Stimulated activated CD4-positive, alpha-beta T cell treated with anti-CD3 and anti-CD28 coated beads, Interleukin-1b, Interleukin-23, amount 100 ng/mL, for 24 hours (primary cell): ENCODE measurements at places on chromosomes 11 and 22.
A peak's percentile ranks its signal among the peaks of the same experiment; 100 is the strongest.

DNA sequence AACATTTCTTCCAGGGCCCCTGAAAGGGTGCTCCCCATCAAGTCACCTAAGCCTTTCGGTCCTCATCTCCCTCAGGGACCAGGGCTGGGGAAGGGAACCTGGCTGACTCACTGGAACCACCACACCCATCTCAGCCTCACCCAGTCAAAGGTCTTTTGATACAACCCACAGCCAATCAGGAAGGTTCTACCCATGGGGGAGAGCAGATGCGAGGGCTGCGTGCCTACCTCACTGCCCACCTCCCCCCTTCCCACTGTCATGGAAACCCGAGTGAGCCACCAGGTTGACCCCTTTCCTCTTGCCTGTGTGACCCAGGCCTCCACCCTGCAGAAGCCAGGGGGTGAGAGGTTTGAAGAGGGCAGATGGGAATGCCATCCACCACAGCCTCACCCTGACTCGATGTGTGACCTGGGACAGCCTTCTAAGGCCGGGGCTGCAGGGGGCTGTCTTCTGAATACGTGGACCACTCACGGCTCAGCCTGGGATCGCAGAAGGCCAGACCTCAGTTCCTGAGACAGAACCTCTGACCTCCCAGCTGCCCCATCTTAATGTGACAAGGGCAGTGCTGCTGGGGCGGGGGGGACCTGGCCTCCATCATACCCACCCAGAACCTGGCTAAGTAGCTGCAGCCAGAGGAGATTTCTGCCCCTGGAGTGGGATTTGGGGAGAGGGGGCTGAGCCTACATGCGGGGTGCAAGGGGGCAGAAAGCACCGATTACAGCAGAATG, 2.7 kb downstream of the MDK start:
- no peak for DNase-seq

GRCh38 chr11:41522899-41523672, 63.6 kb upstream of the LRRC4C start:
- DNase-seq: no peak

GRCh38 chr11:102279641-102280170, 37.6 kb upstream of the BIRC3 start:
- no peak for DNase-seq

GRCh38 chr11:114605370-114605769, 9.8 kb upstream of the NXPE4 start:
- DNase-seq: no peak

DNA sequence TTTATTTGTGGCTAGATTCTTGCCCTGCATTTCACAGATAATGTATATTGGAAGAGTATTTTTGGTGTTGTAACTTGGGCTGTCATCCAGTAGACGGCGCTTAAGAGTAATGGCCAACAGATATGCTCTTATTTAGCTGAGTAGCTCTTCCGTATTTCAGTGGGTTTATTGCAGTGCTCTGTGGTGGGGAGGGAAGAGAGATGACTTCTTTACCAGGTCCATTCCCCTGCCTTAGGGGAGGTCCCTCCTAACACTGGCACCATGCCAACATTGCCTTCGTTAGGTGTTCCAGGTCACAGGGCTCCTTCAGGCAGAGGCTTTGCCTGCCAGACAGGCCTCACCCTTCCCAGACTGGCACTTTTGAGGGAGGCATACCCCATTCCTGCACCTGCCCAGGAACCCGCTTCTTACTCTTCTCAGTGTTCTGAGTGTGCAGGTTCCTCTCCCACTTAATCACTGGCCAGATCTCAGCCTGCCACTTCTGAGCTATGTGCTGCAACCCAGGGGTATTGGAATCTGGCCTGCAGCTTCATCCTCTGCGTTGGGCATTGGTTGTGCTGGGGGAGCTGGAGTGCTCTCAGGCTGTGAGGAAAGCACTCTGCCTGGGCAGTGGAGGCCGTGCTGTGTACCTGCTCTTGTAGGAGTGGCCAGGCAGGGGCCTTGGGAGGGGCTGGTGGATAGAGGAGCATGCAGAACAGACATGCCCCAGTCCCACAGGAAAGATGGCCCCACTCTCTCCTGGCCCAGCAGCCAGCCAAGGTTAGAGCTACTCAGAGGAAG, 29.4 kb upstream of the SLN start:
- DNase-seq: no peak

DNA sequence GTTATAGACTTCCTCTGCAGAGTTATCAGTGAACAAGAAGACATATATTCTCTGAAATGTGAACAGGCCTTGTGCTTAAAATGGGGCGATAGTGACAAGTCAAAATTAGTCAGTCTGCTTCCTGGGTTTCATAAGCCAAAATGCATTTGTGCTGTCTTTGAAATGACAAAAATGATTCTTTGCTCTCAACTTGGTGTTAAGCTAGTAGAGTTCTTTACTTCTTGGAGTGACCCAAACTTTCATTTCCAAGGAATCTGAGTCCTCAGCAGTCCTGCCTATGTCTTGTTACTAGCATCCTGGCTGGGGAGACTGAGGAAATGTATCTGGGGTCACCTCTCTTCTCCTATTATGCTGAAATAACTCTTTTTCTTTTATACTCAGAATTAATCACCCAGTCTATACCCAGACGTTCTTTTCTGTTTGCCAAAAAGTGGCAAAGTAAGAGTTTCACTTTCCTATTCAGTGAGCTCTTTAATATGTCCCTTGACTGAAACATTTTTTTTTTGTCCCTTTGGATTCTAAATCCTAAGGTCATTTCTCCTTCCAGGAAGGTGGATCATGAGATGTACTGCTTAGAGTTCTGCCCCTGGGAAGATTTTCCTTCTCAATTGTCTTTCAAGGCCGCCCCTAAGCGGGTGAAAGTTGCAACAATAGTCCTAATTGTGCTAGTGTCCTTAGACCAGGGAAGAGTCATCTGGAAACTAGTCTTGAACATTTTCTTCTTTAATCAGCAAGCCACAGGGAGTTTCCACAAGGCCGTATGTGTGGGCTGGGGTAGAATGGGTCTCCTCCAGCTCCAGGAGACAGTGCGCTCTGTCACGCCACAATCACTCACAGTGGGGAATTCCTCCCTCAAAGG, 53.0 kb upstream of the RDX start:
- DNase-seq: peak; percentile 40

DNA sequence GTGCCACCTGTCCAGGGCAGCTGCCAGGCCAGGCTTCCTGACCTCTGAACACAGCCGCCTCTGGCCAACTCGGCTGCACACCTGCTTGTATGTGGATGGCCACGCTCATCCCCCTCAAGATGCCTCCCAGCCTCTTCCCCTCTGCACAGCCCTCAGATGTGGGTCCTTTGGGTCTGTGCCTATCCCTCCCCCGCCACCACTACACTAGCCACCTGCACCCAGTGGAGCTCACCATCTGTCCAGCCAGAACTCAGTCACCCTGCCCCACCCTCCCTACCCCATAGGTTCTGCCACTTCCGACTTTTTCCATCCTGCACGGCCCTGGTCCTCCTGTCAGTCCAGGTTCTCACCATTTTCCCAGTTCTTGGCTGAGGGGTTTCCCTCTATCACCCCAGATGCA, 44.6 kb downstream of the PHF21B start:
- DNase-seq: no peak

DNA sequence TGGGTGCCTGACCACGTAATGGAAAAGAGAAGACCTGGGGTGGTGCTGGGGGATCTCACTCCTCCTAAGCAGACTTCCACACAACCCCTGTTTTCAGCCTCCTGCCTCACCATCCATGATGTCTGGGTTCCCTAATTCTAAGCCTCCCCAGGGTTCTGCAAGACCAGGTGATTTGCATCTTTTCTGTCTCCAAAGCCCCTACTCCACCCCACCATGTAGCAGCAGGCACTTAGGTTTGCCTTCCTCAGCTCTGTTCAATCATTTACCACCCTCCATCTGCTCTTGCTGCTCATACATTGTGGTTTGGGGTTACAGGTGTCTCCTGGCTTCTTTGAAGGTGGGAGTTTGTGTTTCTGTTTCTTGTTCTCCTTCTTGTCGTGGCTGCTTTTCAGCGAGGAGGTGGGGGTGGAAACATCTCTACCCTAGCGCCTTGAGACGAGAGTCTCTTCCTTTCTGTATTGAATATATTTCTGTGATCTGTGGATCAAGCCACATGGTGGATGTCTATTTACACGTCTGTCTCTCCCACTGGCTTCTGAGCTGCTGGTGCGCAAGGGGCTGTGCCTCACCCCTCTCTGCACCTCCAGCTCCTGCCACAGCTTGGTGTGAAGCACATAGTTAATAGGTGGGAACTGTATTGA, 6.6 kb upstream of the SSTR3 start:
- no peak for DNase-seq

GRCh38 chr11:86710936-86711335, 38.5 kb upstream of the ME3 start:
- DNase-seq: no peak

GRCh38 chr11:76918941-76919386, 58.2 kb downstream of the ACER3 start:
- no peak for DNase-seq

DNA sequence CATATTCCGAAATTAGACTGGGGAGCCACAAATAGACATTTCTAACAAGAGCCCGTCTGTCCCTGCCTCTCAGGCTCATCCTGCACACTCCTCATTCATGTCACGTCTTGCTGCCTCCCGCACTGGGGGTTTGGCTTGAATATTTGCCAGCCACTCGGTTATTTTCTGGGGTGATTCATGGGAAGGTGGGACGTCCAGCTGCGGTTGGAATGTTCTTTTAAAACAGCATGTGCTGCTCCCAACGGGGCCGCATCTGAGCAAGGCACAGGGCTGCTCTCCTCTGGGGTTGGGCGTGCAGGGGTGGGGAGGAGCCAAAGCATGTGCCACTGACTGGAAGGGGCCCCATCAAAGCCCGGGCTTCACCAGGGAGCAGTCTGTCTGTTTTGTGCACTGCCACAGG, 25.9 kb upstream of the SLC5A4 start:
- no peak for DNase-seq

DNA sequence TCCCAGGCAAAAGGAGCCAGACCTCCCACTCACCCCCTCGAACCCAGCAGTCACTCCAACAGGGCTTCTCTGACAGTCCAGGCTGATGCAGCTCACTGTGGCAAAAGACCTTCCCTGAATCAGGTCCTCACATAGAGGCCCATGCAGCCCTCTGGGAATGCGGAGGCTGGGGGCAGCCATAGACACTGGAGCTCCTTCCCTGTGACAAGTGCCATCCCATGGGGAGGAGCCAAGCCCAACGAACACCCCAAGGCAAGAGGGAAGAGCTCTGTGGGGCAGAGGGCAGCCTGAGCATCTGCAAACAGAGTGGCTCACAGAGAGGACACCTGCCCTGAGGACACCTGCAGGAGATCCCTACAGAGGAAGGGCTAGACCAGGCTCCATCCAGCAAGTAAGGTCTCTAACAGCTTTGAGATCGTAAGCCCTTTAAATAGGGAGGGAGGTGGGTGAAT, at the start of gene LINC01488:
Gene LINC01488, plus strand, starts transcription at position 271 of the 452 bp plus-strand sequence.
- no peak for DNase-seq

DNA sequence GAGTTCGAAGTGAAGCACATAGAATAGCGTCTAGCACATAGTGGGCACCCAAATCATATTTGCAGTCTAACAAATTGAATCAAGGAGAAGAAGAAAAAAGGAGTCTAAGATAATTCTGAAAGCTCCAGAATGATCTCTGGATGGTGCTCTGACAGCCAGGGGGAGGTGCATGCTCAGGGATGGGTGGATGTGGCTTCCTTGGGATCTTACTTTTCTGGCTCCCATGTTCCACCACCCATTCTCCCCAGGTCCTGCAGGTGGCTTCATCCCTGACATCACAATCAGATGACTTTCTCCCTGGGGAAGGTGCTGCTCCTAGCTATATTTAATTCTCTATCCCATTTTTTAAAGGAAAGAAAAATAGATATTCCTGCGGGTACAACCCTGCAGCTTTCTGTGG, 381.9 kb downstream of the CADM1 start:
- no peak for DNase-seq

GRCh38 chr11:71298016-71298550, 45.7 kb upstream of the SHANK2 start:
- DNase-seq: no peak

- no peak for DNase-seq
Observed at GRCh38 chr11:36235750-36236149, 53.5 kb downstream of the COMMD9 start.

GRCh38 chr11:124746621-124747243, 5.3 kb downstream of the VSIG2 start:
- peak; percentile 55 for DNase-seq

DNA sequence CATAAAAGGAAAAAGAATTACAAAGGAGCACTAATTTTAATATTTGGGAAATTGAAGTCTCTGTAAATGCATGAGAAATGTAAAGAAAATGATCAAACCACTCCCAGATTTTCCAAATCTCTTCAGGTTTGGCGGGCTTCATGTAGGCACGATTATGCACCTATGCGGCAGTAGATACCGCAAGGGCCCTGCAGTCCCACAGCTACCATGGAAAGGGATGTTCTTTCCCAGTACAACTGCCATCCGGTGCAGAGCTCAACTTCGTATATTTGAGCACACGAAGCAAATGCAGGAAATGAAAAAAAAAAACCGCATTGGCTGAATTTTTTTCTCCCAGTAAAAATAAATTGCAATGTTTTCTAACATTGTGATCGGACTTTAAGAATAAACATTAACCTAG, 1.4 kb downstream of the SLC17A6 start:
- DNase-seq: no peak
